Activated T-cell treated with anti-CD3 and anti-CD28 coated beads, Interleukin-2, amount 50 U/mL, for 72 hours (primary cell): ENCODE measurements at places on chromosomes 1 and 21.
A peak's percentile ranks its signal among the peaks of the same experiment; 100 is the strongest.

- no peak for DNase-seq
Measured at GRCh38 chr1:64678366-64678765, 66.5 kb upstream of the RAVER2 start.

DNA sequence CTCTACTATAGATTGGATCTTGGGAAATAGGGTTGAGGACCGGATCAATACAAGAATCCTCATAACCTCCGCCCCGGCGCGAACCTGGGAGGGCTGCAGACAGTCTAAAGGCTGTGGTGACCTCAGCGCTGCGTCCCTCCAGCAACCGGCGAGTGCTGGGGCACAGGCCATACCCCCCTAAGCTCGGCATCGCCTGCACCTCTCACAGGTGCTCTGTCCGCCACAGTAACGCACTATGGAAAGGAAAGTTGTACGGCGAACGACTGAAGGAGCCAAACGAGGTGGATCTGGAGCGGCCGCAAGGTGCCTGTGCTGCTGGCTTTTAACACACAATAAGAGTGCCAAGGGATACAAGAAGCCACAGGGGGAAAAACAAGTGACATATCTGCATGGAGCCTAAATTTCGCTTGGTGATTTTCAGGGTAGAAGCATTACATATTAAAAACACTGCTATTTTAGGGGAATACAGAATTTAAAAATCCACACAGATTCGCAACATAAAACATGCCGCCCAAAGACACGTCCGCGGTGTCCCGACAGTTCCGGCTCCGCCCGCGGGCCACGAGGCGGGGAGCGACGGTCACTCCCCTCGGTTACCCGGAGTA lies 1.4 kb upstream of the RBM15 start:
- peak; percentile 51 for DNase-seq

DNA sequence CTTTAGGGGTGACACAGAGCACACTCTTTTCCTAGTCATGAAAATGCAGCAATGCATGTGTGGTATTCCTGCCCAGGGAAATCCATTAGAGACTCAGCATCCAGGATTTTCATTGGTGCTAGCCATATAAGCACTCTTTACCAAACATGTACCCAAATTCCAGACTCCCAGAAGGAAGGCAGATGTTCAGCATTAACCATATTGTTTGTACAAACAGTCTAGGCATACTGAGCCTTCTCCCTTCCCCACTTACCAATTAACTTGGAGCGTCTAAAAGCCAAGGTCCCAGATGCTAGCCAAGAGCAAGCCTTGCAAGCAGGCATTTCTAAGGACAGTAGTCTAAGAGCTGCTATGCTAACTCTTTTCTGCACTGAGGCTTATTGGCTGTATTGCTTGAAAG lies 27.9 kb downstream of the ZBED6 start:
- no peak for DNase-seq

DNA sequence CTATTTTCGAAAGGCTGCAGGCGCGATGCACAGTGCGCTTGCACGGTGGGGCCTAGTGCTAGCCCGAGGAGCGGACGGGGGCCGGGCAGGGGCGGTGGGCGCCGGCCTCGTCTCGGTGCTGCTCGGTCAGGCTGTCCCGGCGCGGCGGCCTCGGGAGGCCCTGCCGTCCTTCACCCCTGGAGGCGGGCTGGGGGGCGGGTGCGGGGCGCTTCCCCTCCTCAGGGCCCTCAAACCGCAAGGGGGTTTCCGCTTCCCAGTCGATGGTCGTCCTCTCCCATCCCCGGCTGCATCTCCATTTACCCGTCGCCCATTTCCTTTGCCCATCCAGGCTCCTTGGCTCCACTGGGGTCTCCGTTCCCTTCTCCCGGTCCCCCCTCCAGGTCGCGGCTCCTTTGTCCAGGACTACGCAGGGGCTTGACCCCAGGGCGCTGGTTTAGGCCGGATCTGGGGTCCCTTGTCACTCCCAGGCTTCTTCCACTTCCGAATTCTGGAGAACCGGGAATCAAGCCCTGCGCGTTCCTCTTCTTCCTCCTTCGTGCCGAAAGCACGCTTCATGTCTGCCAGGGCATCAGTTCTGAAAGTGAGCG lies 196.3 kb upstream of the LMO4 start:
- DNase-seq, result peak; percentile 4

- no peak for DNase-seq
Measured at GRCh38 chr1:198966519-198966918, 327.7 kb downstream of the PTPRC start.
